Sigmoid colon (tissue), 7 donors: ENCODE measurements at places on chromosomes 4 and X.

DNA sequence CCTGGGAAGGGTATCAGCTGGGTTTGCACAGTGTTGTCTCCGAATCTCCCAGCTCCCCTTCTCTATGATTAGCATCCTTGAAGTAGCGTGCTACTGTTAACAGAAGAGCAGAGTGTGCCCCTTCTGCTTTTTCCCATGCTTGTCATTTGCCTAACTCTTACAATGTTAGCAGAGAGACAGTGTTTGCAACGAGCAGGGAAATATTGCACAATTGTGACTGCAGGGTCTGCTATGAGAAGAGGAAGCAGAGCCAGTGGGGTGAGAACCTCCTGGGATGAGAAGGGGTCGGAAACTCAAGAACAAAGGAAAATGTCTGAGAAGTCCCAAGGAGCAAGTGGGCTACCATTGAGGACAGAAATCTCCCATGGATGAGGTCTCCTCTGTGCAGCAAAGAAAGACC, 7.8 kb upstream of the CHRNA9 start:
- no peak for DNase-seq

- no peak for DNase-seq
These were observed 68.9 kb downstream of the SH2D1A start for GRCh38 chrX:124415115-124415800.

GRCh38 chrX:108186811-108187210, 95.2 kb downstream of the ATG4A start:
- DNase-seq, result no peak

DNA sequence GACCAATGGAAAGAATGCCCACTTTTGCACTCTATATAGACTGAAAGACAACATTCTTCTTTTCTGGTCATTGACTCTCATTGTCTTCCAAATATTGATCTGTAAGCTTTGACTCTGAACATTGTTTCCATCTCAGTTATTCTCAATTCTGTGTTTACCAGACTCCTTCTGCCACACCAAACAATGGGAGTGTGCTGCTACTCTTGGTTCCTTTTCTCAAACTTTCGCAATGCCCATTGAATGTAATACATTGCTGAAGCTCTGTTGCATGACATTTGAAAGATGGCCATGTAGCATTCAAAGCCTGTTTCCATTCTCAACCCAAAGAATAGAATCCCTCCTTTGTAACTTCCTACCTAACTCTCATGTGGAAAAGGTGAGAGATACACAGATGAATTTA, 136.2 kb downstream of the BTC start:
- no peak for DNase-seq

GRCh38 chr4:174564529-174564928, 42.2 kb upstream of the HPGD start:
- DNase-seq, result no peak

DNA sequence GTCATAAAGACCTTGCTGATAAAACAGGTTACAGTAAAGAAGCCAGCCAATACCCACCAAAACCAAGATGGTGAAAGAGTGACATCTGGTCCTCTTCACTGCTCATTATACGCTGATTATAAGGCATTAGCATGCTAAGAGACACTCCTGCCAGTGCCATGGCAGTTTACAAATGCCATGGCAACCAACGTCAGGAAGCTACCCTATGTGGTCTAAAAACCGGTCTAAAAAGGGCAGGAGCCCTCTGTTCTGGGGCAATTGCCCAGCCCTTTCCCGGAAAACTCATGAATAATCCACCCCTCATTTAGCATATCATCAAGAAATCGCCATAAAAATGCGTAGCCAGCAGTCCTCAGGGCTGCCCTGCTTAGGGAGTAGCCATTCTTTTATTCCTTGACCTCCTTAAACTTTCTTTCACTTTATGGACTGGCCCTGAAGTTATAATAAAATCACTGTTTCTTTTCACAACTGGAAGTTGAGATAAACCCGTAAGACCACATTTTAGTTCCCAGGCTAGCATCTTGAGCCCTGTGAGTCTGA, 260.5 kb upstream of the FAT1 start:
- no peak for DNase-seq
